ENCODE measurements at places on chromosomes 12 and 14. TPM values are rescaled to one million over a fixed set of nuclear protein-coding genes. Genes with fewer than 3 reads are reported as not detected.

DNA sequence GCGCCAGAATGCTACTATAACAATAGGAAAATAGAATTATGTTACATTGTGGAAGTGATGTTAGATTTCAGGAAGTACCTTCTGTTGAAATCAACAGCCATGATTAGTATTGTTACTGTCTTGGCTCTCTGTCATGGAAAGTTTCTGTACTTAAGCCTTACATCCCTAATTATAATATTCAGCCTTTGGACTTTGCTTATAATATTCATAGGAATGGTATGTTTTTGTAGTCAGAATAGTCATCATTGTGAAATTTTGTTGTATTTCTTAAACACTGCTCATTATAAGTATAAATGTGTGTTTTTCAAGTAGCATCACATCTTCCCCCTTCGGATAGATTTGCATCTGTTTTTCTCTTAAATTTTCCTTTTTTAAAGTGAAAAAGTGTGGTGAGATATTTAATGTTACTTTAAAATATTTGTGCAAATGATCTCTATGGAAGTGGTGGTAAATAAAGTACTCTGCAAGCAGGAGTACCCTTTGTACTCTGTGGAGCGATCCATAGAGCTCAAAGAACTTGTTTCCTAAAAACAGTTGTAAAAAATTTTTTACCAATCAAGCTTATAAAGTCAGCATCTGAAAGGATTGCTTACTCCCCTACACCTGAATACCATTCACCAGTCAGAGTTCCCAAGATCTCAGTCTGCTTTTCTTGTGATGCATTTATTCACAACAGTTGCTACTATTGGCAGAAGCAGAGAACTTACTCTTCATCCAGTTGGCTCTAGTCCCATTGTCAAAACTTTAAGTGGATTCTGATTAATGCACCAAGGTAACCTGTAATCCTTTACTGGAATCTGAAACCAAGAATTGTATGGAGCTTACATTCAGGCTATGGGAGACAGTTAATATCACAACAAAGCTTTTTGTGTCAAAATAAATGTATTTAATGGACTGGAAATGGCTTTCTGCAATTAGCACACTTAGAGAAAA is 87.8 kb downstream of the RIC8B start:
- no peak for DNase-seq

GRCh38 chr12:123038966-123039365 is 58.5 kb downstream of the ARL6IP4 start:
- DNase-seq, result no peak

- DNase-seq, result no peak
Observed at GRCh38 chr12:3363608-3364007, 127.4 kb upstream of the PRMT8 start.

DNA sequence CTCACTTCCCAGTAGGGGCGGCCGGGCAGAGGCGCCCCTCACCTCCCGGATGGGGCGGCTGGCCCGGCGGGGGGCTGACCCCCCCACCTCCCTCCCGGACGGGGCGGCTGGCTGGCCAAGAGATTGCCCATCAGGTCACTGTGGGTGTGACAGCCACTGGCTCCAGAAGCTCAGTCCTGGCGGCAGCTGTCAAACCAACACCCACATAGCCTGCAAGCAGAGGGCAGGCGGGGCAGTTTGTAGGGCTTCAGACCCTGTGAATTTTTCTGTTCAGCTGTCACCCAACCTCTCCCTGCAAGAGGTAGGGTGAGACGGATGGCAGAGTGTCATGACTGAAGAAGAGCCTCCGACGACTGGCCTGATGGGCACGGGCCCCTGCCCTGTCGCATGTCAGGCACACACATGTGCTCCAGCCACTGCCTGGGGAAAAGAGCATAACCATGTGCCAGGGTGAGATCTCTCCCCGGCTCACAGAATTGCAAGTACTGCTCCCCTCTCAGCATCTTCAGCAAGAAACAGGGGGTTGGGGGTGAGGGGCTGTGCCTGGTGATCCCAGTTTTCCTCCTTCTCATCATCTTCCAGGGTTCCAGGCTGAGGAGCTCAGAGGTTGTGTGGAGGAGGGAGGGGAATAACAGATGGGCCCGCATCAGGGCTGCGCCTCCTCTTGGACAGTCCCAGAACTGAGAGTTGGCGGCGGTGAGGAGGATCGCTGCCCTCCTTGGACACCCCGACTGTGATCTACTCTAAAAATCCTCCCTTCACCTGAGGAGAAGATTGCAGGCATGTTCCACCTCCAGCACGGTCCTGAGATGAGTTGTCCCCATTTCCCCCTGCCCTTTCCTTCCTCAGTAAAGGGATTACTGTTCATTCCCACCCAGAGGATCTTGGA is 11.2 kb upstream of the PRPH start:
- DNase-seq, result no peak

- DNase-seq, result no peak
Observed at GRCh38 chr14:37018571-37019240, 153.7 kb downstream of the SLC25A21 start.

GRCh38 chr12:9731797-9732196 is 1.1 kb downstream of the CLECL1 start:
- no peak for DNase-seq

DNA sequence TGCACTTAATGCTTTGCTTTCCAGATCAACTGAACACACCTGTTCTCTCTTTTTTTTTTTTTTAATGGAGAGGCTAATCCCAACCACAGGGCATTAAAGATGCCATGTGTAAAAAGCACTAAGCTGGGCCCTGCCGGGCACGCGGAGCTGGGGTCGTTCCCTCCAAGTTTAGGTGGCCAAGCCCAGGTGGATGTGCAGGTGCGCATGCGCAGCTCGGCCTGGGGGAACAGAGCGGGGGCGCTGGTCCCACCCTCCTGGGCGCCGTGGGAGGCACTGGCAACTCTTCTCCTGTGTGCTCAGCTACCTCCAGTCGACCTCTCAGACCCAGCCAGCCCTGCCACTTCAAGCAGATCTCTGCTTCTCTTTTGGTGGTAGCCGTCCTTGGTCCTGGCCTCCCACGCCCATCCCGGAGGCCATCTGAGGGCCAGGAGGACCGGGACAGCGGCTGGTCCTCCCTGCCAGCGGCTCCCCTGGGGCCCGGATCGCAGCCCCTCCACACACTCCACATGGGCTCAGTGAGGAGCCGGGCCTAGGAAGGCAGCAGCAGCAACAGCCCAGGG is 679.3 kb downstream of the BCL11B start:
- no peak for DNase-seq

PRKD1 gene
- 3.1 TPM for total RNA-seq

GRCh38 chr12:85823436-85824180 is 12.6 kb downstream of the RASSF9 start:
- no peak for DNase-seq

PLEKHH1 gene
- 3.7 TPM for total RNA-seq

DNA sequence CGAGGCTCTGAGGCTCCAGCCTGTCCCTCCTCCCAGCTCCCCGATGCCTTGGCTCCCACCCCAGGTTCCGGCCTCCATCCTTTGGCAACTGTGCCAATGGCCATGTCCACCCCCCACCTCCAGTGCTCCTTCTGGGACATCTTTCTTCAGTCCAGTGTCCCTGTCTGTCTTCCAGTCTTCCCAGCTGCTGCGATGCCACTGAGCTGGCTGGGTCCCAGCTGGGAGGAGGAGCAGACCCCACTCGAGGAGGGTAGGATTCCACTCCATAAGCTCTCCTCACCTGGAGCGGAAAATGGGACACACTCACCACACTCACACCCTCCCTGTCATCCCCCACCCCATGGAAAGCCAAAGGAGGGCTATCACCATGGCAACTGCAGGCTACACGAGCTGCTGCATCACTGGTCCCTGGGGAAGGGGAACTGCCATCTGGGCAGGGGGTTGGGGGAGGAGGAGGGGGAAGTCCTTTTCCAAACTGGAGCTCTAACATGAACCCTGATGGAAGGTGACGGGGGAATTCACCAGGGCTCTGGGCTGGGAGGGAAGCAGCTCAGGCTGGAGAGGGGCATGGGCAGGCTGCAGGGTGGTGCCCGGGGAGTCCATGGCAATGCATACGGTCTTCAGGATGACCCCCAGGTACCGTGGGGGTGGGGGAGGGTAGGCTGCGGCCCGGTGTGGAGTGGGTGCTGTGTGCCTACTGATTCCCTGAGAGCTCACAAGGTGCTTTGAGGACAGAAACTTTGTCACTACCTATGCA is 94.3 kb downstream of the LRRC74A start:
- peak; percentile 48 for DNase-seq

DNA sequence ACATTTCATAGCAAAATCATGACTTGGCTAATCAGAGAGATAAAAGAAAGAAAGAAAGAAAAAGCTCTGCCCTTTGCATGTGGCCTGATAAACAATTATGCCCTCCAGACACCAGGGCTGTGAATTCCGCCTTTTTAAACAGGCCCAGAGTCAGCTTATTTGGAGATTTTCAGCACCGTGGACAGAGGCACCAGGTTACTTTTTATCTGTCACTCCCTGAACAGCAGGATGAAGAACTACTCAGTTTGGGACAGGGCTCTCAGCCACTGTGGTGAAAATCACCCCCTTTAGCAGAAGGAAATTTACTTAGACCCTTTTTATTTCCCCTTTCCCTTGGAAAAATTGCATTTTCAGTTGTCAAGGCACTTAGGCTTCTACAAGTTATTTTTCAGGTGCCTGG is 359.9 kb downstream of the NRXN3 start:
- DNase-seq, result no peak

GRCh38 chr14:53735916-53736315 is 220.7 kb downstream of the BMP4 start:
- DNase-seq, result no peak
